Hippocampal formation (tissue), 2 donors: ENCODE measurements at places on chromosomes 3 and 15.

- no peak for DNase-seq
Observed at GRCh38 chr3:149801195-149801594, 8.8 kb upstream of the ANKUB1 start.

GRCh38 chr3:14425581-14426304 is 23.3 kb downstream of the SLC6A6 start:
- DNase-seq: no peak

GRCh38 chr3:98406034-98406433 is 15.6 kb downstream of the OR5K3 start:
- no peak for DNase-seq

- no peak for DNase-seq
Observed at GRCh38 chr15:82044373-82045178, 1.2 kb downstream of the MEX3B start.

DNA sequence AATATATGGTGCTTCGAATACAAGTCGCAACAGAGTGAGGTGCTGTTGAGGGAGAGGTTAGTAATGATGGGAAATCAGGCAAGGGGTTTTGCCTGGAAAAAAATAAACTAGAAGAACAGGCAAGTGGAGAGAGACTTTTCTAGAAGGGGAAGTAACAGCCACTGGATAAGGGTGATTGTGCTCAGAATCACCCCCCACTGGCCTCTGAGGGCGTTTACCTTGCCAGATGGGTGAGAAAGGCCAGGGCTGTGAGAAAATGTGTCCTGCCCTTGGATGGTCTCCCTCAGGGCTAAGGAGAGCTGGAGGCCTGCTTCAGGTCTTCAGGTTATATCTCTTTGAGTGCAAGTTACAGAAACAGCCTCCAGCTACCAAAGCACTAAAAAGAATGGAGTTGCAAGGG is 151.8 kb downstream of the MEX3B start:
- no peak for DNase-seq

- DNase-seq: no peak
Observed at GRCh38 chr15:53274630-53275029, 484.5 kb upstream of the ONECUT1 start.

GRCh38 chr3:69102384-69102783 is 17.6 kb downstream of the ARL6IP5 start:
- no peak for DNase-seq

GRCh38 chr3:62361824-62362223 is 11.5 kb downstream of the FEZF2 start:
- no peak for DNase-seq

DNA sequence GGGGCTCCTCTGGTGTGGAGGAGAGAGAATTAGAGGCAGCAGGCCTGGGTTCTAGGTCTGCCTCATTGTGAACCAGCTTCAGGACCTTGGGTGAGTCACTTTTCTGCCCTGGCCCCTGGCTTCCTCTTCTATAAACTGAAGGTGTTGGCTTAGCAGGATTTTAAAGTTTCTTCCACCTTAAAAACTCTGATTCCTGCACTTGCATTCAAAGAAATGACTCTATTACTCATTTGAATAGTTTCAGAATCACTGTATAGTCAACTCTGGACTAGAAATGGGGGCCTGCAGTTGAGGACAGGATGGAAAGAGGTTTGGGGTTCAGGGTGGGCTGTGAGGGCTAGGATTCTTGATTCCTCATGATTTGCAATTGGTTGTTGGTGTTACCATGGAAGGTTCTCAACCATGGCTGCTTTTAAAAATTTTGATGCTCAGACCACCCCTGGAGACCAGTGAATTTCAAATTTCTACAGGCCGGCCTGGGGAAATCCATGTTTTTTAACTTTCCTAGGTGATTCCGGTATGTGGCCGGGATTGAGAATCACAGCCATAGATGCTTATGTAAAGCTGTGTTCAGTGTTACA is 19.9 kb downstream of the SMAD3 start:
- DNase-seq: no peak

- peak; percentile 50 for DNase-seq
Observed at GRCh38 chr15:44066211-44066827, 128.8 kb downstream of the FRMD5 start.

- no peak for DNase-seq
Observed at GRCh38 chr15:99734575-99734974, 1.3 kb upstream of the LYSMD4 start.

- DNase-seq: no peak
Observed at GRCh38 chr15:90046911-90047392, 45.8 kb downstream of the ZNF710 start.

- no peak for DNase-seq
Observed at GRCh38 chr3:34969513-34969912, 669.8 kb upstream of the ARPP21 start.

DNA sequence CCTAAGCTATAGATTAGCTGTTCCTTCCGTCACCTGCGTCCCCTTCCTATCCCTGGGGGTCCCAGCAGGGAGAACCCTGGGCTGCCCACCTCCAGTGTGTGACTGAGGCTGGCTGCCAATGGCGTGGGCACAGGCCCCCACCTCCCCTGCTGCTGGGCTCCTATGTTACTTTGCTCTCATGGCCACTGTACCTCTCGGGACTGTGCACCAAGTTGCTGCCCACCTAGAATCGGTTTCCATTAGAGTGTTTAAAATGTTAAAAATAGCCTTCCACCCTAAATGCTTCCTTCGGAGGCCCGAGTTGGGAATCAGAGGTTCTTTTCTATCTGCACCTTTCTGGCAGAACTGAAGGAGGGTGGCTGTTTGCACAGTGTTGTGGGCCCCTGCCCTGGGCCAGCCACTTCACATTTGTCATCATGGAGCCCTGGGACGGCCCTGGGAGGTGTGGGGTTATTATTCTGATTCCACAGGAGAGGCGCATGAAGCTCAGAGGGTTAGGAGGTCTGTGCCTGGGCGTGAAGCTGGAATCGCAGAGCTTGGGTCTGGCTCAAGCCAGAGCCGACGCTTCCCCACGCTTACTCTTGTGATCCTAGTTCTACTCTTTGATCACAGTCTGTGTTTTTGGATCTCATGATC is 29.1 kb downstream of the IRAK2 start:
- DNase-seq: no peak

GRCh38 chr3:140736863-140737460 is 59.1 kb downstream of the TRIM42 start:
- DNase-seq: peak; percentile 23

GRCh38 chr3:119184796-119185570 is 11.6 kb downstream of the UPK1B start:
- DNase-seq: no peak

GRCh38 chr15:68415501-68416157 is 16.3 kb downstream of the ITGA11 start:
- DNase-seq: no peak

GRCh38 chr3:134029256-134029733 is 430 bp downstream of the SLCO2A1 start:
- DNase-seq: no peak

DNA sequence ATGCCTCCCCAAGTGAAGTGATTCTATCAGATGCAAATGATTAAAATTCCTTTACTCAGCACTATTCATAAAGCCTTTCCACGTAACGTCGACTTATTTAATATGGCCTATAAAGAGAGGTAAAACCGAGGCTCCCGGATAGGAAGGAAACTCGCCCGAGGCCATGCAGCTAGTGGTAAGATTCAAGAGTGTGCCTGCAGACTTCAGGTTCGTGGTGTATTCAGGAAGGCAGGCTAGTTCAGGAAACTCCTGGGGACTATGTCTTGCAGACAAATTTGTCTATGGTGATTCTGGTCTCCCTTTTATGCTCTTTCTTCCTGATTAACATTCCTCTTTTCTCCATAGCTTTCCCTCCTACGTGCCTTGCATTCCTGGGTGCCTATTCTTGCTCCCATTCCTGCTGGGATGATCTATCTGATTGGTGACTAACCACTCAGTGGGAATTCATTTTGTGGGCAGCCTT is 150.7 kb downstream of the SST start:
- DNase-seq: no peak

GRCh38 chr3:155963570-155963969 is 93.1 kb downstream of the GMPS start:
- DNase-seq: no peak

DNA sequence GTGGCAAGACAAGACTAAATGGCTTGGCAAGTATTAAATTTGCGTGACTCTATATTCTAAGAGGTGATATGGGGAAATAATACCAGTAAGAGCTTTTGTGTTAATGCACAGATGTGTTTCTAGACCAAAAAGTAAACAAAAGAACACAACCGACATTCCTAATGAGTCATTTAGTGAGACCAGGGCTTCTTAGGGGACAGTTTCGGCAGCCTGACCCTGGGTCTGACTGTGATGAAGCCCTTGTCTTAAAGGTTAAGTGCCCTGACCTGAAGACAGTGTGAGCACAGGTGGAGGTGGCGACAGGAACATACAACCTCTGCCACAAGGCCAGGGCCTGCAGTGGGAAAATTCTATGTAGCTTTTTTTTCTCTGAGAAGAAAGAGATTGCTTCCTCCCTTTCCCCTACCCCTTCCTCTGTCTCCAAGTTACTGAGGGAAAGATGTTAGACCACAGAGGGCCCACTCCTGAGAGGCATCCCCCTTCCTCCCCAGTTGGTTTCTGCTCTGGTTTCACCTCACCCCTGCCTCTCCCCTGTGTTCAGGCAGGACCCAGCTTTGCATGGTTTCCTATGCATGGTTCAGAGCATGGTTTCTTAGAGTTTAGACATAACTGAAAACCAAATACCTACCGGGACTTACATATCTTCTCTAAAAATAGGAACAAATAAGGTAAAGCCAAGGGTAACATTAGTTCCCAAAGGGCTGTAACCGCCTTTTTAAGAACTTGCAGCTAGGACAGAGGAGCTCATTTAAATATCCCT is 24.8 kb upstream of the CMTM7 start:
- DNase-seq: no peak

- DNase-seq: no peak
Observed at GRCh38 chr15:71386448-71387236, 271.4 kb downstream of the THSD4 start.

- no peak for DNase-seq
Observed at GRCh38 chr3:39029556-39029955, 22.2 kb downstream of the SCN11A start.

GRCh38 chr3:28218071-28218916 is 23.1 kb upstream of the CMC1 start:
- no peak for DNase-seq

GRCh38 chr15:98728082-98728810 is 79.9 kb downstream of the IGF1R start:
- no peak for DNase-seq

DNA sequence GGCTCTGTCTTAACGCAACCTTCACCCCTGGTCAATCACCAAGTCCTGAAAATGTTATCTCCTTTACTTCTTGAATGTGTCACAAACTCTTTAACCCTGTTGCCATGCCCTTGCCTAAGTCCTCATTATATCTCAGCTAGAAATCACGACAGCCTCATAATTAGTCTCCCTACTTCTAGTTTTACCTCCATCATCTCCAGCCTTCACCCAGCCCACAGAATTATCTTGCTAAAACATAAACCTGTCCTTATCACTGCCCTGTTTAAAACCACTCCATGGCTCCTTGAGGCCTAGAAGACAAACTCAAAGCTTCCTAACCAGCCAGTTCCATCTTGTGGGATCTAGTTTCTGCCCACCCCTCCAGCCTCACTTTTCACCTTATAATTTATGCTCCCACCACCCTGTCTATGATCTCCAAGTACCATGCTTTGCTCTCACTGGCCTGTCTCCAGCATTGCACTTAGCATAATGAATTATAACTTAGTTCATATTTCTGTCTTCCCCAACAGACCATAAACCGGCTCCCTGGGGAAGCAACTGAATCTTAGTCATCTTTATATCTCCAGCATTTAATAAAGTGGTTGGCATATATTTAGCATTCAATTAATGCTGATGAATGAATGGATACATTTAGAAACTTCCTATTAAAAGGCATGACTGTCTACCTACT is 39.2 kb downstream of the GPR176 start:
- DNase-seq: no peak

DNA sequence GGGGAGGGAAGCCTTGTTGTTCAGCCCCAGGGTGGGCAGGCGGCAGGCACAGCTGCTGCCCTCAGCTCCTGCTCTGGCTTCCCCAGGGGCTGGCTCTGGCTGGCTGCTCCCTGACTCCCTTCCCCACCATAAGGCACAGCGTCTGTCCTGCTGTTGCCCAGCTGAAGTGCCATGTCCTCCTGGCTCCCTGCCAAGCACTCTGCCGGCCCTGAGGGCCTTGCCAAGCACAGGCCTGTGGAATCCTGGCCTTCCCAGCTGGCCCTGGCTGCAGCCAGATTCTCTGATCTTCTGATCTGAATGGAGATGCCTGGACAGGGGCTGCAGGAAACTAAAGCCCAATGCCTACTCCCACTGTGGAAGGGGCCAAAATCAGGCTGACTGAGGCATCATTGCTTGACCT is 1.1 kb downstream of the IQCF6 start:
- peak; percentile 22 for DNase-seq

DNA sequence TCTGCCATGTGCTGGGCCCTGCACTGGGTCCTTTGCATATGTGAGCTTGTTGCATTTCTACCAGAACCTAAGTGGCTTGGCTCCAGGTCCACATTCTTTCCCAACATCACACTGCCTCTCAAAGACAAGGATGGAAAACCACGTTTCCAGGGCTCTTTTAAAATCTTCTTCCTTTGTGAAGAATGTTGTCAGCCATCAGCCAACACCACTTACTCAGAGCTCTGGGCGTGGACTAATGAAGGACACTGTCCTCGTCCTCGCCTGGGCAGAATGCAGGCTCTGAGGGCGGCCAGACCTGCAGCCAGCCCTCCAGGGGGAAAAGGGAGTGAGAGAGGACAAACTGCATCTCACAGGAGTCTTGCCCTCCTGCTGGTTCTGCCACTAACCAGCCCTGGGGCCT is 49.7 kb downstream of the MAGEF1 start:
- no peak for DNase-seq

DNA sequence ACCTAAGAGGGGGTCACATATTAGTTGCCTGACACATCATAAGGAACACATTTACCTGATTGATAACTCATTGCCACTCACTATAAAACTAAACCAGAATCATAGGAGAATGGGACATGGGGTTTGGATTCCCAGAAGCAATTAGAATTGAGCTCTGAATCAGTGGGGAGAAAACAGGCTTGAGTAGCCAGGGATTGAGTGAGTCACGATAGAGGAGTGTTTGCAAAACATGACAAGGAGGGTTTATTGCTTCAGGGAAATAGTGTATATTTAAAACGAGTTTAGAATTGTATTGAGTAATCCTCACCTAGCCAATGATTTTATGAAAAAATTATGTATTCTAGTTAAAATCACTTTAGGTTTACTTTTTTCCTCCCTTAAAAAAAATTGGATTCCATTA is 101.1 kb upstream of the THRB start:
- DNase-seq: no peak

DNA sequence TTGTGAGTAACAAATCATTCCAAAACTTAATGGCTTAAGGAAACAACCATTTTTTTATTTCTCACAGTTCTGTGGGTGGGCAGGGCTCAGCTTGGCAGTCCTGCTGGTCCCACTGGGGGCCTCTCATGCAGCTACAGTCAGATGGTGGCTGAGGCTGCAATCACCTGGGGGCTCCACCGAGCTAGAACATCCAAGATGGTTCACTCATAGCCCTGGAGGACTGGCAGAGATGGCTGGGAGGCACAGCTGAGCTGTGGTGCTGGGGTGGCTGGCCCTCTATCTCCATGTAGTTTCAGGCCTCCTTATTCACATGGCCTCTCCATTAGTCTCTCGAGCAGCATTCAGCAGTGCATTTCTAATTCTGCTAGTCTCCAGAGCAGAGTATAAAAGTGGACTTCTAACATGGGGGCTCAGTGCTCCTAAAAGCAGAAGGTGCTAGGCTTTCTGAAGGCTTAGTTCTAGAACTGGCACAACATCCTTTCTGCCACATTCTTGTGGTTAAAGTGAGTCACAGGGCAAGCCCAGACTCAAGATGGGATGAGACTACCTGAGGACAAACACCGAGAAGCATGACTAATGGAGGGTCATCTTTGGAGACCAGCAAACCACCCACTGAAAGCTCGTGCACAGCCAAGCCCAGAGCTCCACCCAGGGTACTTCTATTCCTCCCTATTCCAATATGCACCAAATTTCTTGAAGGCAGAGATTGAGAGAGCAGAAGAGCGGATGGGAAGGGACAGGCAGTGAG is 6.3 kb downstream of the CAV3 start:
- DNase-seq: no peak
